ENCODE measurements at places on chromosomes 5 and 9. TPM values are rescaled to one million over a fixed set of nuclear protein-coding genes. Genes with fewer than 3 reads are reported as not detected.

FST gene
- total RNA-seq, result 0.54 TPM

- no peak for DNase-seq
These were observed 79.1 kb upstream of the OLFM1 start for GRCh38 chr9:135008416-135008815.

SHC3 gene
- not detected for total RNA-seq

TAF11L9 gene
- total RNA-seq, result not detected

GRCh38 chr9:112970939-112971338, 41.1 kb downstream of the ZNF883 start:
- no peak for DNase-seq

- DNase-seq, result no peak
These were observed 15.6 kb downstream of the SPACA9 start for GRCh38 chr9:132894346-132894745.

DNA sequence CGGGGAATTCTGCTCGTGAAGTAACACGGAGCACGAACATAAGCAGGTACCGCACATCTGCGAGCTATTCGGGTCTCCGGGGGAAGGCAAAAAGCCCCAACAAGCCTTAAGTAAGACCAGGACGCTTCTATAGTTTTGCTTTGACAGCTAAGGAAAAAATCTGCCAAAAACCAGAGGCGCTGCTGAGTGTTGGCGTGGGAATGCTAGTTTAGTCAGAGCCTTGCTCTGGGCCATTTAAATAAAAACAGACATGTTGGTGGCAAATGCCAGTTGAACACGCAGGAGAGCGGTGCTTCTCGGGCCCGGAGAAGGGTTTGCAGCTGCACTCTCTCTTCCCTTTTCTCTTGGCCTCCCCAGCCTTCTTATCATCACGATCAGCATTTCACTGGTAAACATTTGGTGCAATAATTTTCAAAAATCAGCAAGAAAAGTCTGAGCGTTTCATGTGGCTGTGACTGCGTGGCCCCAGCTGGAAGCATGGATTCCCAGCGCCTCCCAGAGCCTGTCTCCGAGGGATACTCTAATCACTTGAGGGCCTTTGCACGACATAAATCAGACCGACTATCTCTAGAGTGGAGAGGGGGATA, 6.4 kb upstream of the NOTCH1 start:
- peak; percentile 50 for DNase-seq

DNA sequence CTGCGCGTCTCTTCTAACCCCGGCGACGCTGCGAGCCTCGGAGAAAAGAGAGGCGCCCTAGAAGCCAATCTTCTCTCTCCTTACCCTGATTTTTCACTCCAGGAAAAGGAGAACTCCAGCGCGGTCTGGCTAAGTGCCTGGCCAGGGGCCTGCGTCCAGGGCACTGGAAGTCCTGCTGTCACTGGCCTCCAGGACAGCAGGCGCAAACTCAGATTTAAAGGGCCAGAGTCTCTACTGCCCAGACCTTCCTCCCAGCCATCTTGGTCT, 553 bp upstream of the FOXB2 start:
- DNase-seq, result no peak

ERAP2 gene
- total RNA-seq, result 57.3 TPM

DNA sequence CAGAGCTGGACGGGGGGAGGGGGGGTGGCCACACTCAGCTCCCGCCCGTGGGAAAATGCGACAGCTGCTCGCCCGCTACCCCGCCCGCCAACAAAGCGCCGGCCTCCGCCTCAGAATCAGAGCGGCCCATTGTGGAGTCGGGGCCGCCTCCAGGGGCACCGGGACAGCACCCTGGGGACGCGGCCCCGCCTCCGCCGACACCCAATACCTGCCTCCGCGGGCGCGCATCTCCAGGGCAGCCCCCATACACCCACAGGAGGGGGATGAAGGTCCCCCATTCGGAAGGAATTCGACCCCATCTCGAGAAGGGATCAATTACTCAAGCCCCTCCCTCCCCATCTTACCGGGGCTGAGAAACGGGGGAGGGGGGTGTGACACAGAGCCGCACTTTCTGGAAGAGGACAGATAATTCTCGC, 1.3 kb downstream of the NOTCH1 start:
- DNase-seq, result peak; percentile 84

GRCh38 chr5:129384736-129385135, 75.4 kb upstream of the ADAMTS19 start:
- no peak for DNase-seq

- DNase-seq, result no peak
These were observed 19.8 kb downstream of the CORO2A start for GRCh38 chr9:98172604-98173003.

DNA sequence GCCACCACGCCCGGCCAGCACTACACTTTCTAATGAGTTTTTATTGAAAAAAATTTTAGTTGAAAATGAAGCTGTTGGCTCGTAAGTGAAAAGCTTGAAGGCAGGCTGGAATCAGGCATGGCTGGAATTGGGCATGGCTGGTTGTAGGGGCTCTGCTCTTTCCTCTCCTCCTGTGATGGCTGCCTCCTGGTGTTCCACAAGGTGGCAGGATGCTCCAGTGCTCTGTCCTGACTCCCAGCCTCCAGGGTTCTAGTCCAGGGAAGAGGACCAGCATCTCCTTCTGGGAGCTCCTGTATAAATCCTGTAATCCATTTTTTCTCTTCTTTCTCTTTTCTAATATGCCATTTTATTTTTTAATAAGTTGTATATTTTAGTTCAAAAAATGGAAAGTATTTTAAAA, 57.2 kb upstream of the DHFR start:
- DNase-seq, result peak; percentile 23

DNA sequence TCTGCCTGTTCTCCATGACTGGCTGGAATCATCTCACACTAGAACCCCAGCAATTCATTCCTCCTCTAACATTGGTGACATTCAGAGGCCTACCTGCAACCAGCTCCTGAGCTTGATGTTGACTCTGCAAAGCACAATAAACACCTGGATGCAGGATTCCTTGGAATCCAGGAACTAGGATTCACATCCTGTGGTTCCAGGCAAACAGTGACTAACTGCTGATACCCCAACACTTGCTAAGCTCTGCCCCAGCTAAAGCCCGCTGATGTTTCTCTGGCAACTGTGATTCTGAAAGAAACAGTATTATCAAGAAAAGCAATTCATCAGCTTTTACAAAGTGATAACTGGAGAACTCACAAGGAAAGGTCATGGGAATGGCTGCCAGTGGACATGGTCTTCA, 29.2 kb downstream of the SUSD1 start:
- no peak for DNase-seq

MARCOL gene
- not detected for total RNA-seq

GRCh38 chr5:93421468-93421867, 159.6 kb downstream of the NR2F1-AS1 start:
- no peak for DNase-seq

- no peak for DNase-seq
These were observed 29.7 kb downstream of the GPR21 start for GRCh38 chr9:123063177-123063598.

- DNase-seq, result no peak
These were observed 48.9 kb downstream of the PAX5 start for GRCh38 chr9:36985061-36985768.

- no peak for DNase-seq
These were observed 10.1 kb upstream of the GLRX start for GRCh38 chr5:95832664-95833063.

DNA sequence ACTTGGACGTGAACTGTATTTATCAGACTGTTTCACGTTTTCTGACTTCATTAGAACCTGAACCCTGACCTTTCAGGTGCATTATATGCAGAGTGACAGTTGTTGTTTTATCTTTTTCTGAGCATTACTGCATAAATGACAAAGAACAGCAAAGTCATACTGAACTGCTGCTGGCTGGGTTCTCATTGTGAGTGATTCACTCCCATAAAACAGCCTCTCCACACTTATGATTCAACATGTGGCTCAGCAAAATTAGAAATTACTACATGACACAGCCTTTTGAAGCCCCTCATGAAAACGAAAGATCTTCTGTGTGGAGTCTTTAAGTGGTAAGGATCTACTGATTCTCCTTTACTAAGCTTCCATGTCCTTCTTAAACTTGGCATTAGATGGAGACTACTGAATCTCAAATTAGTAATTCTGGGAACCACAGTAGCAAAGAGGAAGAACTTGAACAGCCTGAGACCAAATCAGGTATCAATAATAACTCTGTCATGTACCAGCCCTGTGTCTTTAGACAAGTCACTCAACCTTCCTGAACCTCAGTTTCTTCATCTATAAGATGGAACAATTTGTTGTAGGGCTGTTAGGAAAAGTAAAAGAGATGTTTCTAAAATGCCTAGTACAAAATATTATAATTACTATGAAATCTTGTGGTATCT, 172.3 kb upstream of the GNA14 start:
- DNase-seq, result peak; percentile 19

GRCh38 chr9:135526089-135526729, 5.0 kb downstream of the LCN1 start:
- DNase-seq, result no peak

GRCh38 chr9:79049371-79049770, 522.4 kb upstream of the TLE4 start:
- DNase-seq, result no peak

PCDHGA5 gene
- 0.07 TPM for total RNA-seq

GRCh38 chr9:21533597-21533996, 51.5 kb upstream of the IFNE start:
- DNase-seq, result no peak

DNA sequence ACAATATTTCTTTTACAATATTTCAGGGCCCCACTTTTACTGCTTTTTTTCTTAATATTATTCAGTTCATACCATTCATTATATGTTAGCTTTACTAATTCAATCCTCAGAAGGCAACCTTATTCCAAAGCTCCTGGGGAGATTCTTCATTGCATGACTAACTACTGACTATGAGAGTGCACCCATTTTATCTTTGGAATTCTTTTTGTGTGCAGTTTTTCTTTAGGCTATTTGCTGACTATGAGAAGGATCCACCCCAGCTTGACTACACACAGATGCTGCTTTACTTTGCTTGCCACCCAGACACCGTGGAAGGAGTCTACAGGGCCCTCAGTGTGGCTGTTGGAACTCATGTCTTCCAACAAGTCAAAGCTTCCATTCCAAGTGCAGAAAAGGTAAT, 56.9 kb upstream of the IL7R start:
- no peak for DNase-seq

DNA sequence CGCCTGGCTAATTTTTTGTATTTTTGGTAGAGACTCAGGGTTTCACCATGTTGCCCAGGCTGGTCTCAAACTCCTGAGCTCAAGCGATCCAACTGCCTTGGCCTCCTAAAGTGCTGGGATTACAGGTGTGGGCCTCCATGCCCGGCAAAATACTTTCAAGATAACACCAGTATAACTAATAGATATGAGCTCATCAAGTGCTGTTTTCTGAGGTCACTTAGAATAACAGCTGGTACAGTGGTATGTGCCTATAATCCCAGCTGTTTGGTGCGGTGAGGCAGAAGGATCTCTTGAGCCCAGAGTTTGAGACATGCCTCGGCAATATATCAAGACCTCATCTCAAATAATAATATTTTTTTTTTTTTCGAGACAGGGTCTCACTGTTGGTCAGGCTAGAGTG, 30.5 kb upstream of the CREBRF start:
- no peak for DNase-seq

ROPN1L gene
- 0.28 TPM for total RNA-seq

IL33 gene
- total RNA-seq, result not detected

DNA sequence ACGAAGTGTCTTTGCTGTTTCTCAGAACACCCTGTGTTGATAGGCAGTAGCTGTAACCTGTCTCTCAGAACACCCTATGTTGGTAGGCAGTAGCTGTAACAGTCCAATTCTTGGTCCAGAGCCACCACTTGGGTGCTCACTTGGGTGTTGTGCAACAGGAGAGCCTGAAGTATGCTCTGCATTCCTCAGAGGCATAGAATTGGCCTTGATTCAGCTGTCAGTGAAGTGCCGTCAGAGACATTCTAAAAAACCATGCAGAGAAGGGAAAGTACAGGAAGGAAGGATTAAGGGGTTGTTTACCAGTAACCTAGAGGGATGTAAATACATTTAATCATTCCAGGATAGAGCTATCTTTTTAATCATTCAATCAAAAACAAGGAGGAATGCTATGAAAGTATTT, 231.2 kb downstream of the ARRDC3 start:
- DNase-seq, result no peak

CNTNAP3B gene
- total RNA-seq, result not detected

GRCh38 chr5:176646049-176646706, 1.1 kb upstream of the TSPAN17 start:
- no peak for DNase-seq

DNA sequence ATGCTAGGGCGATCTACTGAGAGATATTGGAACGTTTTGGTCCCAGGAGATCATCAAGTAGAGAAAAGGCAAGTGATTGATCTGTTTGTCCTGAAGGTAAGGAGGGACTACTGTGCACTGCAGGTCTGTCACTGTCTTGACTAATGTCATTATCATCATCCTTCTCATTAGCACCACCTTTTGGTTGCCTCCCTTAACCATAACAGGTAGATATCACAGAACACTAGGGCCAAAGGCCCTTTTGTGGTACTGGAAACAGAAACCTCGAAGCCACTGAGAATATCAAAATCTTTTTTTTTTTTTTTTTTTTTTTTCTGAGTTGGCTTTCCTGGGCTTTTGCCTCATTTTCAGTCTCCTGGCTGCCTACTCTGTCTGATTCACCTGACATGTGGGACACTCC, 134.0 kb downstream of the KCTD16 start:
- DNase-seq, result no peak

DNA sequence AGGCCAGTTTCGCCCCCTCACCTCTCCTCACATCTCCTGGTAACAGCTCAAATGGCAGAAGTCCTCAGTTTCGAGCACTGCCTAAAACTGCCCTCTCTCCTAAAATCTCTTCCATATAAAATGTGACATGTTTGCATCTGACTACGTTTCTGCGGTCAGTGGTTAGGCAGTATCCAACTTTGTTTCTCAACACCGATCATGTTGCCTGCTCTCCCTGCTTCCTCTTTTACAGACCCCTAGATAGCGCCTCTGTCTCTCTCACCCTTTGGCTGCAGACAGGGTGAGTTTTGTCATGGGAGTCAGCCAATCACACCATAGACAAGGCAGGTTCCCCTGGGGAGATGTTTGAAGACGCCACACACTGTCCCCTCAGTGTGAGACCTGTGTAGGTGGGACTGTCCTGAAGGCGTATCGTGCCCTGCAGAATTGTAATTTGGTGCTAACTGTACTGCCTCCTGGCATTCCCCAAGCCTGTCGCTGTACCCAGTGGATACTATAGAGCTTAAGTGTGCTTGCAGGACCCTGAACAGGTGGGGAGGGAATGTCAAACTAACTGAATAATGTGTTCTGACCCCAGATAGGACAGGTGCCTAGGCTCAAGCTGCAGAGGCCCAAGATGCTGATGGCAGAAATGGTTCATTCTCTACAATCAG, 1.1 kb downstream of the HEXB start:
- DNase-seq, result peak; percentile 22

UGT3A2 gene
- total RNA-seq, result not detected

GOLM1 gene
- 1.2 TPM for total RNA-seq

C5orf34 gene
- 16.8 TPM for total RNA-seq

ZCCHC9 gene
- total RNA-seq, result 44.3 TPM

EHMT1 gene
- 76.7 TPM for total RNA-seq

ZNG1A gene
- total RNA-seq, result 45.5 TPM

CXCL14 gene
- total RNA-seq, result not detected

GRCh38 chr9:81071108-81071507, 618.2 kb downstream of the TLE1 start:
- no peak for DNase-seq

All from activated CD4-positive, alpha-beta T cell treated with anti-CD3 and anti-CD28 coated beads for 36 hours (primary cell).